GM23248 (cell line): ENCODE measurements at places on chromosomes 5 and 9. TPM values are rescaled to one million over a fixed set of nuclear protein-coding genes. Genes with fewer than 3 reads are reported as not detected.
A peak's percentile ranks its signal among the peaks of the same experiment; 100 is the strongest.

GRCh38 chr9:82109626-82110025 lies 121.1 kb downstream of the SPATA31D1 start:
- DNase-seq: no peak

DNA sequence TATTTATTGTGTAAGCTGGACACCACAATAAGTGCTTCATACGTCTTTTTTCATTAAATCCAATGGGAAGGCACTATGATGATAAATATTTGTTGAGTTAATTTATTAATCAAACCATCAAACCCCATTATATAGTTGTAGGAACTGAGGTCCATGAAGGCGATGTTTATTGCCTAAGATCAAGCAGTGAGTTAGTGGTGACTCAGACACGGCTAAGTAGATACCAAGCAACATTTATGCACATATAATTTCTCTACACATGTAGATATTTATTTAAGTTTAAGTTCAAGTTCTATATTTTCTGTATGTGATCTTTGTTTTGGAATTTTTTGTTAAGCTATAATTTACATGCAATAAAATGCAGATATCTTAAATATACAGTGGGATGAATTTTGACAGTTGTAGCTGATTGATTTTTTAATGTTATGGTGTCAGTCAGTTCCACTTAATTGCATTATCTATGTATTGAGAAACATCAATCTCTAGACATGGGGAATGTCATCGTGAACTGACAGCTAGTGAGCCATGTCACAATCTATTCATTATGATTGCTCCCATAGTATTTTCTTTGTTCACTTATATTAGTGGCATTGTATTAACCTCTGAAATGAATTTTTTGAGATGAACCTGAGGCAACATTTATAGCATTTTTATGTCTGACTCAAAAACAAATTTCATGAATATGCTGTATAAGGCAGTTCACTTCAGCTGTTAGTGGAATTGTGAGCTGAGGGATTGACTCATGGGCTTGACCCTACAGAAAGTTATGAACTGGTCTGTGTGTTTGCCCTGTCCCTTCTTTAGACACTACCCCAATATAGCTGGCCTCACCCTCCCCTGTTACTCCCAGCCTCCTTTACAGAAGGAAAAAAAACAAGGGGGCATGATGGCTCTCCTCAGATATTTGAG lies 11.9 kb upstream of the GARNL3 start:
- DNase-seq: peak; percentile 15

The PTGR1 gene
- 65.2 and 74.9 TPM in 2 replicates for total RNA-seq

DNA sequence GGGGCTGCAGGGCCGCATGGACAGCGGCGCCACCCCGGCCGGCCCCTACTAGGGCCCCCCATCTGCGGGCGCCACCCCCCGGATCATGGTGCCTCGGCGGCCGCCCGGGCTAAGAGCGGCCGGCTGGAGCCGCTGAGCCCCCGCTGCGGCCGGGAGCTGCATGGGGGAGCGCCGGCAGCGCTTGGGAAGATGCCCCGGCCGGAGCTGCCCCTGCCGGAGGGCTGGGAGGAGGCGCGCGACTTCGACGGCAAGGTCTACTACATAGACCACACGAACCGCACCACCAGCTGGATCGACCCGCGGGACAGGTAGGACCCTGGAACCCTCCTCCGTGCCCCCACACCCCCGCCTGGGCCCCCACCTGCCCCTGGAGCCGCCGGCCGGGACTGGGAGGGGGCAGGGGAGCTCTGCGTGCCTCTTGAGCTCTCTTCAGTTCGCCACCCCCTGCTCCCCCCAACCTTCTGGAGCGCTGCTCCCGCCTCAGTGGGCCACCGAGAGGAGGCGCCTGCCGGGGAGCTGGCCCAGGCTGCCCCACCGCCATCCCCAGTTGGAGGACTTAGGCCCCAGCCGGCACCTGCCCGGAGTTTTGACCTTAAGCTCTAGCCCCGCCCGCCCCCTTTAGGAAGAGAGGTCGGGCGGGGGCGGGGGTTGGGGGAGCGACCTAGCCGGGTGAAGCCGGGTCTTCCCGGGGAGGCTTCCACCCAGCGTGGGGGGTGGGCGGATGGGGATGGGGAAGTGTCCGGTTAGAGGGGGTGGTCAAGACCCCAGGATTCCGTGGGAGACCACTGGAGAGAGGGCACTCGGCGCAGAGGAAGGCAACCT lies 730 bp downstream of the WWC1 start:
- DNase-seq: peak; percentile 37

GRCh38 chr5:32474209-32474854 lies 29.8 kb upstream of the ZFR start:
- DNase-seq: no peak

DNA sequence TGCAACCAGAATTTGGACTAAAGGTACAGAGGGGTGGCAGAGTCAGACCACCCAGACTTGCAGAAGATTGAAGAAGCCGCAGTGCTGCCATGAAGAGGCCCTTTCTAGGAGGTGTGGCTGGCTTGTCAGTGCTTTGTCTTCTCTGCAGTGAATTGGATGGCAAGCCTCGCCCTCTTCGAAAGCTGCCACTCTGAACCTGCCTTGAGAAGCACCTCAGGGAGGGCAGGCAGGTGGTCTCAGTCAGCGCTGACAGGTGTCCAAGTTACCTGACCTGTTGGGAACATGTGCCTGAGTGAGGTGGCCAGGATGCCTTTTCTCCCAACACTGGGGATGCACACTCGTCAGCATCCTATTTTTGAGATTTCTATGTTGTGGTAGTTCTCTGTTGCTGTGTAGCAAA lies 6.2 kb downstream of the TENT4A start:
- DNase-seq: no peak

The GFI1B gene
- not detected in 2 replicates for total RNA-seq

The GFRA3 gene
- not detected in 2 replicates for total RNA-seq

DNA sequence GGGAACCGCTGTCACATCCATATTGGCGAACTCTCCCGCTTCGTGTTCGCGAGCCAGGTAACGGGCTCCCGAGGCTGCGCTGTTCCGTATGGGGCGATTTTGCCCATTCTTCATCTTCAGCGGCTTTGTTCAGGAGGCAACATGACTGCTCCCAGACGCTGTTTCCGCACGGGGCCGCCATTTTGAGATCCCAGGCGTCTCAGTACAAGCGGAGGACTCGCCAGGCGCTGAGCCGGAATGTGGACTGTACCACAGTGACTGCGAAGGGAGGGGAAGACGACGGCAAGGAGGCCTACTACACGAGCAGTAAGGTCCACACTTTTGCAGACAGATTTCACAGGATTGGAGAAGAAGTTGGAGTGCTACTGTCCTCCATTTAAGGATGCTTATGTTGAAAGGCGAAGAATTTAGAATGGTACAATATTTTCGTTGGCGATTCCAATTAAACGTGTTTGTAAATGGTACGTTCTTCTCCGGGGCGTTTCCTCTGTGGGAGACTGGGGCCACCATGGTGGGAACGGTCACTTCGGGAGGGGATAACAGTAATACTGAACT lies 41.6 kb upstream of the ZNF300 start:
- peak; percentile 37 for DNase-seq

DNA sequence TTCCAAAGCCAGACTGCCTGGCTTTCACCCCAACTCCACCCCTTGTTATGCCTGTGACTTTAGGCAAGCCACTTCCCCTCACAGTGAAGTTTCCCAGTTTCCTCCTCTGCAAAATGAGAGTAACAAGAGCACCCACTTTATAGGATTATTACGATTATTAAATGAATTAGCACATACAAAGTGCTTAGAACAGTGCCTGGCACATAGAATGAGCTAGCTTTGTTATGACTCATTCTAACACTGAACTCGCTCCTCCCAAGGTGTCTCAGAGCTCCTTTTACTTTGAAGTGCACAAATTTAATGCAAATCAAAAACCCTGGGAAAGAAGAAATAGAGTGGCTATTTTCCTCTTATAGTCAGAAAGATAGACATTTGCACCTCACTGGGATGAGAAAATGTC lies 34.3 kb downstream of the DNAH5 start:
- DNase-seq: peak; percentile 3

GRCh38 chr5:94243612-94244011 lies 374.8 kb downstream of the KIAA0825 start:
- peak; percentile 70 for DNase-seq

The DMGDH gene
- total RNA-seq: 0.38 and 1.6 TPM in 2 replicates

DNA sequence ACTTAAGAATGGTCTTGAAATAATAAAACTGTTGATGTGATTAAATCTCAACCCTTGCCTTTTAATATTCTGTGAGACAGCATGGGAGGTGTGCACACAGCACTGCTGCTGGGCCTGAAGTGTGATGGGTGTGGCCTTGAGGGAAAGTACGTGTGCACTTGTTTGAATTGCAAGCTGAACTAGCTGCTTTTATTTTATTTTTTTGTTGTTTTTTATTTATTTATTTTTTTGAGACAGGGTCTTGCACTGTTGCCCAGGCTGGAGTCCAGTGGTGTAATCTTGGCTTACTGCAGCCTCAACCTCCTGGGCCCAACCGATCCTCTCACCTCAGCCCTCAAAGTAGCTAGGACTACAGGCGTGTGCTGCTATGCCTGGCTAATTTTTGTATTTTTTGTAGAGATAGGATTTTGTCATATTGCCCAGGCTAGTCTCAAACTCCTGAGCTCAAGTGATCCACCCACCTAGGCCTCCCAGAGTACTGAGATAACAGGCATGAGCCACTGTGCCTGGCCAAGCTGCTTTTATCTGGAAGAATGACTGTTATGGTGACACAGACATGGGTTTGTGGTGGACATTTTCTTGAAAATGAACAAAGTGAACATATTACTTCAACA lies 58.9 kb downstream of the GPR107 start:
- no peak for DNase-seq

DNA sequence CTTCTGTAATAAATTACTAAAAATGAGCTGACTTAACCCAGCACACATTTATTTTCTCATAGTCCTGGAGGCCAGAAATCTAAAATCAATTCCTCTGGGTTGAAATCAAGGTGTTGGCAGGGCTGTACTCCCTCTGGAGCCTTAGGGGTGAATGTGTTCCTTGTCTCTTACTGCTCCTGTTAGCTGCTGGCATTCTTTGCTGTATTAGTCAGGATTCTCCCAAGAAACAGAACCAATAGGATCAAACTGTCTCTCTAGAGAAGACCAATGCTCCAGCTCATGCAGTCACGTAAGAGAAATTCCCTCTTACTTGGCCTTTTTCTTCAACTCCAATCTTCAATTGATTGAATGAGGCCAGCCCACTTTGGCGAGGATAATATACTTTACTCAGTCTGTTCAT lies 15.3 kb upstream of the CD180 start:
- DNase-seq: peak; percentile 77

The TMEM252 gene
- total RNA-seq: not detected in 2 replicates

DNA sequence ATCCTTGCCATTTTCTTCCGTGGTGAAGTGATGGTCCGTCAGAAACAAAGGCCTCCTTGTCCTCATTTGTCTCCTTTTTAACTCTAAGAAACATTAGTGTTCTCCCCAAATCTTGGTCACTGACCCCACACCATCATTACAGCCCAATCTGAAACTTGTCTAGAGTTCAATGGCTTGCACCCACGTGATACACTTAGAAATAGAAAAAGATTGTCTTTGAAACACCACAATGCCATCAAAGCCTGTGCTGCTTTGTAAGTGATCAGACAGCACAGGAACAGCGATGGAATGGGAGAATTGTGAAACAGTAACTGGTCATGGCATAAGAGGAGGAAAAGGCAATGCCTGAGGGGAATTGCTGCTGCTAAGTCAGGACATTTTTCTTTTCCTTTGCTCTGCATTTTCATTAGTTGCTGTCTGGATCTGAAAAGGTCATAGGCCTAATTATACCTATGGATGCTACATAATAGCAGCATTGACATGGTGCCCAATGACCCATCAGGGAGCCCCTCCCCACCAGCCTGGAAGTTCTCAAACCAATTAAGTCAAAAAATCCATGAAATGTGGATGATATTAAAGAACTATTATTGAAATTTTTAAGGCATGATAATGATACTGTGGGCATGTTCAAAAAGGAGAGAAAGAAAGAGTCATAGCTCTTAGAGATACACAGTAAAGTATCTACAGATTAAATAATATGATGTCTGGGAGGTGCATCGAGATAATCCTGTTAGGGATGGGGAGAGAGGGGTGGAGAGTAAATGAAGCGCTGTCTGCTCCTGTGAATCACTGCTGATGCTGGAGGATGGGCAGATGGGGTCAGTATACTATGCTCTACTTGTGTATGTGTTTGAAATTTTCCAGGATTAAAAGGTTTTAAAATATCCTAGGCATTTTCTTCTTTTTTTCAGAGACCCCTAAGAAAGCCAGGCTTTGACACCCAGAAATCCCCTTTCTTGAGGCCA lies 83.6 kb downstream of the ENC1 start:
- DNase-seq: peak; percentile 65

The JMY gene
- total RNA-seq: 12.2 and 17.6 TPM in 2 replicates

The LCN1 gene
- not detected in 2 replicates for total RNA-seq

DNA sequence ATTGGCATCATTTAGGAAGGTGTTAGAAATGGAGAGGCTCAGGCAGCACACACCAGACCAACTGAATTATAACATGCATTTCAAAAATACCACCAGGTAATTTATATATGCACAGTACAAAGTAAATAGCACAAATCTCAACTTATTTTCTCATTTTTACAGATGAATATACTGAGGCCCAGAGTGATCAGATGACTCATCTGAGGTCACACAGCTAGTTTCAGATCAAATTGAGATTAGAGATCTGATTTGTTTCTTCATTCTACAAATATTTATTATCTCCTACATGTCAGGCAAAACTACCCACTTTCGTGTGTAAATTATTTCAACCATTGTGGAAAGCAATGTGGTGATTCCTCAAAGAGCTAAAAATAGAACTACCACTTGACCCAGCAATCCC lies 507.1 kb downstream of the TLE4 start:
- no peak for DNase-seq

- DNase-seq: no peak
These were observed 38.3 kb downstream of the PNPLA7 start for GRCh38 chr9:137511758-137512463.
